ENCODE measurements at places on chromosomes 4 and X. TPM values are rescaled to one million over a fixed set of nuclear protein-coding genes. Genes with fewer than 3 reads are reported as not detected.

- no peak for DNase-seq
- no peak overlapping the region for H3K4me3 ChIP-seq
- peak overlapping the region; percentile 64 for H3K27ac ChIP-seq
- H3K4me1 ChIP-seq: peaks cover 44% of the 10 kb centered on the region
- no peaks in the 10 kb centered on the region for H3K36me3 ChIP-seq
Measured at GRCh38 chr4:158818560-158819140, 49.8 kb downstream of the FNIP2 start.

DNA sequence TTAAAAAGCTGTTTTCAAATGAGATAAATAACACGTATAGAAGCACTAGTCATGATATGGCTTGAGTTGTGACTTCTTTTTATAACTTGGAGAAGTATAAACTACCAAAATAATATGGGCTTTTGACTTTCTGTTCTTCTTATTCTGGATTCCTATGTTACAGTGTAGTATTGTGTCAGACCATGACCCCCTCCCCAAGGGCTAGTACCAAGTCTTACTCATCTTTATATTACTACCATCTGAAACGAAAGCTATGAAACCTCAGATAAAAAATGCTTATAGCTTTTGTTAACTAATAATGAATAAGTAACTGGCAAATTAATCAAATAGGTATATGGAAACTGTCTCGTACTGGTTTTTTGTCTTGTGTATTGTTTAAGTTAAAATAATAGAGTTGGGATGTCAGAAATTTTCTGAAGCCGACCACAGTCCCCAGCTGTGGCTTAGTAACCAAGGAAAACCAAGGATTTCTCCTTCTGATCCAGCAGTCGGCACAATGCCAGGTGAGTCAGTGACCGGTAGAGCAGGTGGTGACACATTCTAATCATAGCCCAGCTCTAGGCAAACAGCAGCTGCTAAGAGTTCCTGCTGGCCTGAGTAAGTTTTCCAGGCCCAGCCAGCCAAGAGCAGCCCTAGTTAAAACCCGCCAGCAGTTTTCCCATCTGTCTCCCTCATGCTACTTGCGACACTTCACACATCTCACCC is 163.3 kb upstream of the PRDX4 start:
- no peak overlapping the region for H3K27ac ChIP-seq
- H3K4me3 ChIP-seq: no peak overlapping the region
- H3K4me1 ChIP-seq: no peaks in the 10 kb centered on the region
- DNase-seq: peak; percentile 57
- H3K27me3 ChIP-seq: no peaks in the 10 kb centered on the region

GRCh38 chrX:86148024-86148511 is at the start of gene DACH2:
Gene DACH2 (plus strand): TSS chrX:86148451.
- H3K36me3 ChIP-seq: no peaks in the 10 kb centered on the region
- peak; percentile 55 for DNase-seq
- no peaks in the 10 kb centered on the region for H3K4me1 ChIP-seq
- H3K27ac ChIP-seq: no peak within 1 kb of the TSS
- peak within 1 kb of the TSS; percentile 6 for H3K4me3 ChIP-seq

DNA sequence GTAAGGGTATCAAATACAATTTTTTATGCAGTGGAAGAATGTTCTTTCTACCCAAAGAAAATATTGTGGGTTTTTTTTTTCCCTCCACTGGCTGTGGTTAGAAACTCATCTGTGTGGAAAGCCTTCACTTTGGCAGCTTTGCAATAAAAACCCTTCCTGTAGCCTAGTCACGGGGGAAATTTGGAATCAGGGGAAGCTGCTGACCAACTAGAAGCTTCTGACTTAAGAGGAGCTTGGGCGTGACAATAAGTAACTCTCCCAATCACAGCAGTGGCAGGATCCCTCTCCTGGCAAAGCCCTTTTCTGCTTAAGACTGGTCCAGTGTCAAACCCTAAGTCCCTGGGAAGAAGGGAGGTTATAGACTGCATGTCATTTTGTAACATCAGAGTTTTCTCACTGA is 87.9 kb downstream of the LRRC66 start:
- H3K27ac ChIP-seq: no peak overlapping the region
- no peaks in the 10 kb centered on the region for H3K27me3 ChIP-seq
- no peaks in the 10 kb centered on the region for H3K4me1 ChIP-seq
- no peak overlapping the region for H3K4me3 ChIP-seq

DNA sequence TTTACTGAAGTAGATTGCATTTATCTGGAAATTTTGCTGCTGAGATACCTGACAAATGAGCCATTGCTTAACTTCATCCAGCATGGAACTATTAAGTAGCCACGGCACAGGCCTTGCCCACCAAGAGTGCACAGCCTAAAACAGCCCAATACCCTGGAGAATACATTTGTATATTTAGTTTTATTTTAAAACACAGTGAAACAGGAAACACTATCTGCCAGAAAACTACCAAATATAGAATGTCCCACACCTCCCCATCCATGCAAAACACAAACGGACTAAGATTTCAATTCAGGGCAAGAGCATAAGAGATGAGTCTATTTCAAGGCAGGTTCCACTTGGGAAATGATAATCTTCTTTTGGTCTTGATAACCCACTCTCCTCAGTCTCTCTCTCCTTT is 57.1 kb downstream of the MAML3 start:
- H3K27me3 ChIP-seq: no peaks in the 10 kb centered on the region
- H3K4me1 ChIP-seq: peaks cover 15% of the 10 kb centered on the region
- H3K4me3 ChIP-seq: no peak overlapping the region
- DNase-seq: no peak
- H3K36me3 ChIP-seq: no peaks in the 10 kb centered on the region
- H3K27ac ChIP-seq: peak overlapping the region; percentile 83

Gene GPR50
- polyA plus RNA-seq: not detected

Gene SRPK3
- polyA plus RNA-seq: 52.2 TPM

Gene PWWP3B
- polyA plus RNA-seq: 0.96 TPM

Gene MAGEA10
- polyA plus RNA-seq: not detected

Measured in heart right ventricle (tissue), 16 donors.